ENCODE measurements at places on chromosomes 4 and X. TPM values are rescaled to one million over a fixed set of nuclear protein-coding genes. Genes with fewer than 3 reads are reported as not detected.
A peak's percentile ranks its signal among the peaks of the same experiment; 100 is the strongest.

The SUPT20HL1 gene
- 0.04 TPM for total RNA-seq

The ADH6 gene
- total RNA-seq, result not detected

The NR3C2 gene
- 10.6 TPM for total RNA-seq

DNA sequence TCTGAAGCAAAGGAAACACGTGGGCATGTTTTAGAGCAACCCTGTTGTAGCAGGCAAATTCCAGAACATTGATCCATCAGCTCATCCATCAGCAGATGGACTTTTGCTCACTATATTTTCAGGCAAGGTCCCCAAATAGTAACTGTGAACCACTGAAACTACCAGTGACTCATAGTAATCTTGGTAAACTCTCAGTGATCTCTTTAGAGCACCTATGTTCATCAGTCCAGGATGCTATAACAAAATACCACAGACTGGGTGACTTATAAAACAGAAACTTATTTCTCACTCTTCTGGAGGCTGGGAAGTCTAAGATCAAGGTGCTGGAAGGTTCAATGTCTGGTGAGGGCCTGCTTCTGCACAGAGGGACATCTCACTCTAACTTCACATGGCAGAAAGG lies 28.9 kb upstream of the BTC start:
- no peaks in the 10 kb centered on the region for H3K4me1 ChIP-seq
- H3K27ac ChIP-seq, result no peak overlapping the region
- no peaks in the 10 kb centered on the region for H3K27me3 ChIP-seq
- no peaks in the 10 kb centered on the region for H3K36me3 ChIP-seq

DNA sequence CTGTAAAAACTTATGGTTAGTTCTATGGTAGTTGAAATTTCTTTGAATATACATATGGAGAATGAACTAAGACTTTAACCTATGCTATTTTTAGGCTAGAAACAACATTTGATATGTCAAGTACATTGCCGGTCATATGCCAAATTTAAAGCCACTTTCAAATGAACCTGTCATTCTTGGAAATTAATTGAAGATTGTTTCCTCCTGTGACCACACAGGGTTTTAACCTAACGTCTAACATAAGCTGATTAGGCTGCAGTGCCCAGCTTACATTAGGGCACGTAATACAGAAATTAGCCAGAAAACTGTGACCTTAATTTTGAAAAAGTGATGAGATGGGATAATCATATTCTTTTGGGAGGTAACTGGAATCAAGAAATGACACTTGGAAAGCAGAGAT lies 645.9 kb downstream of the FSTL5 start:
- no peaks in the 10 kb centered on the region for H3K36me3 ChIP-seq
- no peak for DNase-seq
- H3K27me3 ChIP-seq, result no peaks in the 10 kb centered on the region
- no peaks in the 10 kb centered on the region for H3K4me1 ChIP-seq

DNA sequence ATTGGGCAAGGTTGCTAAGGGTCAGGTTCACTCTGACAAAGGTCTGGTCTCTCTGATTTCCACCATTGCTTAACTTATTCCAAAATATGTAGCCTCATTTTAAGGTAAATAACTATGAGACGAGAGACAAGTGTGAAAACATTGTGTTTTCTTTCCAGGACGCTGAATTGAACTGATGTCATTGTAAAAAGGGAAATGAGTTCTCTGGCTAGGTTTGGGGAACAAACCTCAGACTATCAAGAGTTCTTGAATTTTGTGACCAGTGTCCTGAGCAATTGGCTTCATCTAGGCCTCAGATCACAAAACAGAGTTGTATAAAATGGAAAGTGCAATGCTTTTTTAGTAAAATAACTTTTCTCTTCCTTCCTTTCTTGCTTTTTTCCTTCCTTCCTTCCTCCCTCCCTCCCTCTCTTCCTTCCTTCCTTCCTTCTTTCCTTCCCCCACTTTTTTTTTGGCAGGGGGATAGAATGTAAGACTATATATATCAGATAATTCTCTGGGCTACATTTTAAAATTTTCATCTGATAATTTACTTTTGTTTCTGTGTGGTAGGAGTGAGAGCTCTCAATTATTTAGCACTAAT lies 30.8 kb upstream of the CXCL8 start:
- peak; percentile 46 for DNase-seq
- no peak overlapping the region for H3K4me3 ChIP-seq
- no peaks in the 10 kb centered on the region for H3K4me1 ChIP-seq

DNA sequence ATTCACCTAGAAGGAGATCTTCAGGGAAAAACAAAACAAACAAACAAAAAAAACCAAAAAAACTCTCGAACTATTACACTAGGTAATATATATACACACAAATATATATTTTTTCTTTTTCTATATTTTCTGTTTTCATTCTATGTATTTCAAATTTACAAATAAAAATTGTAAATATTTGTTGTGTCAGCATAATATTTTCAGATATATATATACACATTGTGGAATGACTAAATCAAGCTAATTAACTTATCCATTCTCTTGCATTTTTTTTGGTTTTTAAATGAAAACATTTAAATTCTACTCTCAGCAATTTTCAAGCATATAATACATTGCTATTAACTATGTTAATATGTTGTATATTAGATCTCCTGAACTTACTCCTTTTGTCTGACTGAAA lies 762.0 kb upstream of the PCDH10 start:
- H3K4me1 ChIP-seq, result no peaks in the 10 kb centered on the region
- H3K27ac ChIP-seq, result no peak overlapping the region
- no peaks in the 10 kb centered on the region for H3K27me3 ChIP-seq
- H3K36me3 ChIP-seq, result no peaks in the 10 kb centered on the region
- no peak for DNase-seq
- no peak overlapping the region for H3K4me3 ChIP-seq

DNA sequence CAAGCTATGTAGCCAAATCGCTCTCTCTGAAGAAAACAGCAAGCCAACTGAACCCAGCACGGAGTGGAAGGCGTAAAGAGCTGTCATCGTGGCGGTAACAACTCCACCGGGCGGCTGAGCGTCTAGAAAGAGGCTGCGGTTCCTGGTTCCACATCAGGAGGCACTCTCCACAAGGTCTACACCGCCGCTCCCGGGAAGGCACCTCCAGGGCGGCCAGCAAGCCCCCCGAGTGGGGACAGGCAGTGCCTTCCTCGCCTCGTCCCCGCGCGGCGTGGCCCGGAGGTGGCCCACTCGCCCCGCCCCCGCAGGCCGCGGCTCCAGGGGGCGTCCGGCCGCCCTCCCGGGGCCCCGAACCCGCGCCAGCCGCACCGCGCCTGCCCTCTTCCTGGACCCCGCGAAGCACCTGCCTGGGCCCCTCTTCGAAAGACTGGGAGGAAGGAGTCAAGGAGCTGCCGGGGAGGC lies 755 bp downstream of the KLHL8 start:
- DNase-seq, result peak; percentile 69
- peak overlapping the region; percentile 99 for H3K4me3 ChIP-seq
- H3K27me3 ChIP-seq, result no peaks in the 10 kb centered on the region
- H3K27ac ChIP-seq, result peak overlapping the region; percentile 98

DNA sequence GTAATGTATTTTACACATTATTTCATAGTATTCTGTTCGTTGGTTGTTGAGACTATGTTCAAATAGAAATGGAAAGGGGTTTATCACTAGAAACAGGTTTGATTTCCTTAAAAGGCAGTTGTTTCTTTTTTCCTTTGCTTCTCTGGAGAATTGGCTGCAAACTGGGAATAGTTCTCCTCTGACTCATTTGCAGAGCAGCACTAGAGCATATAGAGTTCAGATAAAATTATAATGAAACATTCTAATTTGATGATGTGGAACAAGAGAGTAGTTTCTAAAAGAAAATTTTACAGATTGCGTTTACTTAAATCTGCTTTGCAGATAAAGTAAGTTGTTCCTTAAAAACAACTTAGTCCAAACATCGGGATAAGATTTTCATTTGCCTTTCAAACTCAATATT lies 29.7 kb downstream of the SYNPO2 start:
- no peaks in the 10 kb centered on the region for H3K36me3 ChIP-seq
- H3K4me1 ChIP-seq, result no peaks in the 10 kb centered on the region
- no peak overlapping the region for H3K27ac ChIP-seq
- H3K4me3 ChIP-seq, result no peak overlapping the region

- no peak overlapping the region for H3K27ac ChIP-seq
- peaks cover 32% of the 10 kb centered on the region for H3K4me1 ChIP-seq
- no peaks in the 10 kb centered on the region for H3K36me3 ChIP-seq
- H3K27me3 ChIP-seq, result peaks cover 5% of the 10 kb centered on the region
- no peak for DNase-seq
Measured at GRCh38 chr4:8352368-8353157, 83.0 kb downstream of the HTRA3 start.

DNA sequence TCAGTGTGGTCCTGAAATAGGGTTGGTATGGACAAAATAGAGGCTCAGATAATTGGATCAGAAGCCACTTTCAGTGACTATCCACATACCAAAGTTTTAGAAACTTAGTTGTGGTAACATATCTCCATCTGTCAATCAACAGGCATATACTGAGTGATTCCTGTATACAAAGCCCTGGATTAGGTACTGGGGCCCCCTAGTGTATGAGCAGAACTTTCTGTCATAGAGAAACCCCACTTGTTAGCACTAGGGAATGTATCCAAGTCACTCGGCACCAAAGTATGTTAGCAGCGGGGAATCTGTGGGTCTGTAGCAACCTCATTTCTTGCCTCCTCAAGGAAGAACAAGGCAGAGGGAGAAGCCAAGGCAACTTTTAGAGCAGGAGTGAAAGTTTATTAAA lies 50.7 kb downstream of the MAP7D3 start:
- no peaks in the 10 kb centered on the region for H3K36me3 ChIP-seq
- peak overlapping the region; percentile 20 for H3K4me3 ChIP-seq
- peak overlapping the region; percentile 25 for H3K27ac ChIP-seq
- peaks cover 13% of the 10 kb centered on the region for H3K4me1 ChIP-seq
- DNase-seq, result no peak

GRCh38 chr4:136558940-136559494 lies 973.3 kb downstream of the PCDH18 start:
- H3K27ac ChIP-seq, result no peak overlapping the region
- H3K4me1 ChIP-seq, result no peaks in the 10 kb centered on the region
- DNase-seq, result peak; percentile 37
- no peaks in the 10 kb centered on the region for H3K27me3 ChIP-seq
- no peak overlapping the region for H3K4me3 ChIP-seq

DNA sequence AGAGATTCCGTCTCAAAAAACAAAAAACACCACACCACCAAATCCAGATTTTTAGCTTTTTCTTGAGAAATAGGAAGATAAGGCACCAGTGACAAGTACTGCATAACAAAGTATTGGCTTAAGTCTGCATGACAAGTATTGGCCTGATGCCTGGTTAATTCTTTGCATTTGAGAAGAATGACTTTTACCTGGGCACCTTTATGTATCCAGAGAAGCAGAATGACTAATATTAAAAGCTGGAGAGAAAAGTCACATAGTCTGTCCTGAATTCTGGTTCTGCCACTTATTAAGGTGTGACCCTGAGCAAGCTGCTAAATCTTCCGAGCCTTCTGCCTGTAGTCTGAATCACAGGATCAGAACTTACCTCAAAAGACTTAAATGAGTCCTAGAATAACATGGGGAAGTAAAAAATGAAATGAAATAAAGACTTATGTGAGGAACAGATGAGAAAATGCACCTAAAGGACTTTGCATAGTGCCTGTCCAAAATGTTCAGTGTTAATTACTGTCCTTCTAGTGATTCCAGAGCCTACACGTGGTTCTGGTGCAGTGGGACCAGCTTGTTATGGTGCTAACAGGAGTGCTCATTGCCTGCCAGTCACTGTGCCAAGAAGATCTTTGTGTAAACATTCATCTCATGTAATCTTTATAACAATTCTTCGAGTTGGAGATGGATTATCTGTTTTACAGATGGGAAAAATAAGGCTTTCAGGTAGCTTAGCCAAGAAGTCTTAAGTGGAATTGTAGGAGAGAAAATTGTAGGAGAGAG lies 31.6 kb downstream of the UGDH start:
- no peak overlapping the region for H3K4me3 ChIP-seq
- no peaks in the 10 kb centered on the region for H3K4me1 ChIP-seq
- DNase-seq, result peak; percentile 58
- H3K27ac ChIP-seq, result no peak overlapping the region
- no peaks in the 10 kb centered on the region for H3K27me3 ChIP-seq

DNA sequence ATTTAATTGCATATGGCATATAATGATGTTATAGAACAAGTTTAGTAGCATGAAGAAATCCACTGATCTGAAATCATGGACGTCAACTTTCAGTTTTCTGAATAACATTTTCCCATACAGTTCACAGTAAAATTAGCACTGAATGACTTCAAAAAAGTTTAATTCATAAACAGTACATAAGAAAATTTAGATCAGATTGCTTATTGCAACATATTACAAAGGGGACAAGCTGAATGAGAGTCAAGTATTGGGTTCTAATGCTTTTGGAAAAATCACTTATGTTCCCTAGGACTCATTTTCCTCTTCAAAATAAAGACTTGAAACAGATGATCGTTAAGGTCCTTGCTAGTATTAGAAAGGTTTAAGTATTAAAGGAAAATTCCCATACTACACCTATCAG lies 898.3 kb upstream of the INTU start:
- H3K36me3 ChIP-seq, result no peaks in the 10 kb centered on the region
- H3K27ac ChIP-seq, result no peak overlapping the region
- H3K27me3 ChIP-seq, result no peaks in the 10 kb centered on the region
- H3K4me3 ChIP-seq, result no peak overlapping the region
- no peak for DNase-seq

DNA sequence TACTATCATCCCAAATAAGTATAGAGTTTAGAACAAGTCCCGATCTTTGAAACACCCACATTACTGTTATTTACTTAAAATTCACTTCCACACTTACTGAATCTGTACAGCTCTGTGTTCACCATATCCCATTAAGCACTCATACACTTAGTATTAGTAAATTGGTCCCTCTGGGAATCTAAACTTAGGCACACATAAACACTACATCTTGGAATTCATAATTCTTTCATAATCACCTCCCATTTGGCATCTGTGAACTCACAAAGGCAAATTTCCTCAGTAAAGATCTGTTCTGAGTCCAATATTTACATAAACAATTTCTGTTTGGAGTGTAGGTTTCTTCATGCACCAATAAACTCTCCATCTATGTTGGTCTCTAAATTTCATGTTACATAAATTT lies 52.6 kb upstream of the PPARGC1A start:
- H3K4me3 ChIP-seq, result no peak overlapping the region
- no peak overlapping the region for H3K27ac ChIP-seq
- H3K27me3 ChIP-seq, result no peaks in the 10 kb centered on the region
- DNase-seq, result no peak
- H3K36me3 ChIP-seq, result no peaks in the 10 kb centered on the region
- peaks cover 4% of the 10 kb centered on the region for H3K4me1 ChIP-seq

DNA sequence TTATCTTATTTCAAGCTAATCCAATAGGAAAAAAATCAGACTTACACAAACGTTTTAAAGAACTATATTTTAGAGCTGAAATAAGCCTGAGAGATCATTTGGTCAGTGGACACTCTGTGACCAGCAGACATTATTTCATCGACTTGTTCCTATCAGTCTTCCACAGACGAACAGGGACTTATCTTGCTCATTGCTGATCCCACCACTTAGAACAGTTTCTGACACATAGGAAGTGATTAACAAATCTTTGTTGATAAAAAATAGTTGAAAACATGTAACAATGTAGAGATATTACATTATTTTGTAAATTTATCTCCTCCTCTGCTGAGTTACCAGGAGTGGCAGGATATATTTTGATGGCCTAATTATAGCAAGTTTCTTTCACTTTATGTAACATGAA lies 65.8 kb downstream of the TAPT1 start:
- H3K36me3 ChIP-seq, result peaks cover 20% of the 10 kb centered on the region
- no peak for DNase-seq
- H3K4me3 ChIP-seq, result no peak overlapping the region
- H3K27ac ChIP-seq, result no peak overlapping the region

Data from muscle of leg (tissue), 16 donors.